Activated T-helper 1 cell treated with anti-CD3 and anti-CD28 coated beads, Interleukin-2, amount 50 U/mL, for 16 hours (primary cell): ENCODE measurements at places on chromosomes 4 and X.
A peak's percentile ranks its signal among the peaks of the same experiment; 100 is the strongest.

GRCh38 chr4:24091639-24092233 lies 201.9 kb upstream of the PPARGC1A start:
- no peak for DNase-seq

DNA sequence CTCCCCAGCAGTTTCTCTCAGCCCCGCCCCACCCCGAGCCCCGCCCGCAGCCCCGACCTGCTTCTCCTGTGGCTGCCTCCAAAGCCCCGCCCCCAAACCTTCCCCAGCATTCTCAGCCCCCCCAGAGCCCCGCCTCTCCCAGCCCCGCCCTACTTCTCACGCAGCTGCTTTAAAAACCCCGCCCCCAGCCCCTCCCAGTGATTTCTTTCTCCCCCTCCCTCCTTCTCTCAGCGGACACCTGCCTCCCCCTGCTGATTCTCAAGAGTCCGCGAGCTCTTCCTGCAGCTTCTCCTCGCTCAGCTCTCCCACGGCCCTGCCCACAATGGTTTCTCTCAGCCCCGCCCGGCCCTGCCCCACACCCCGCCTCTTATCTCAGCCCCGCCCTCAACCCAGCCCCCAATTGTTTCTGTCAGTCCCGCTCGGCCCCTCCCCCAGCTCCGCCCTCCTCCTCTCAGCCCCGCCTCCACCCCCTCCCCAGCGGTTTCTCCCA lies 636 bp upstream of the EOLA1 start:
- DNase-seq: peak; percentile 77

- no peak for DNase-seq
Measured at GRCh38 chrX:56800801-56801200, 71.8 kb downstream of the NBDY start.

DNA sequence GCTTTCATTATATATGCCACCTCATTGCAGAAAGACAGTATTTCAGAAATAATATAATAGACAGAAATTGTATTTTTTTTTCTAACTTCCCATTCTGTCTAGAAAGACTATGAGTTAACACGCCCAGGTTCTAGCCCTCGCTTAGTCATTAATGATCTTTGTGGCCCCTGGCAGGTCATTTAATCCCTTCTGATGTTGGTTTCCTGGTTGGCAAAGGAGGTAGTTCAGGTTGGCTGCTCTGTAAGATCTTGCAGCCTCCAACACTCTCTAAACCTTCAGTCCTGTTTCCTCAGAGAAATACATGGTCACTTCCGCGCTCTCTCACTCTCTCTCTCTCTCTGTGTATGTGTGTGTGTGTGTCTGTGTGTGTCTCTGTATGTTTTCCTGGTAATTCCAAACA lies 156.3 kb upstream of the NOCT start:
- DNase-seq: no peak

DNA sequence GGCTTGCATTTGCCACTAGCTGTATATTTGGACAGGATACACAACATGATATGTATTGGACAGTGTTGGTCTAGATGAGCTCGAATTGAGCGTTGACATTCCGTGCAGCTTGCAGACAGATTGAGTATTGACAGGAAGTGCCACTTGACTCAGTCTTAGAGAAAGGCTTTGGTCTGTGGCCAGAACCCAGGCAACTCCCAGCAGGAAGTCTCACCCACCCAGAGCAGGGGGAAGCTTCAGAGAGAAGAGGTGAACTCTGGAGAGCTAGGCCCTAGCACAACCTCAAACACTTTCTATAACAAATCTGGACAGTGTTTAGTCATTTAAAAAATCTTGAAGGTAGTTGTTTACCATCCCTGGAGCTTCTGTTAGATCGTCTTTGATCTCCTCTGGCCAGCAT lies 280.5 kb downstream of the FBXW7 start:
- peak; percentile 22 for DNase-seq

- no peak for DNase-seq
Measured at GRCh38 chr4:156665780-156666366, 305.7 kb downstream of the PDGFC start.

DNA sequence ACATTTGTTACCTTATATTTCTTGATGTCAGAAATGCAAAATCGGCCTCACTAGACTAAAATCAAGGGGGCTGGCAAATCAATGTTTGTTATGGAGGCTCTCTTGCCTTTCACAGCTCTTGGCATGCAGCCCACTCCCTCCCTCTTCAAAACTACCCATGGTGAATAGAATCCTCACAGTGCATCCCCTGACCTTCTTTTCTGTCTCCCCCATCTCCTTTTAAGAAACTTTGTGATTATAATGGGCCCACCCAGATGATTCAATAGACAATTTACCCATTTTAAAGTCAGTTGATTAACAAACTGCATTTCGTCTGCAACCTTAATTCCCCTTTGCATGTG lies 184.0 kb downstream of the PCDH7 start:
- no peak for DNase-seq

DNA sequence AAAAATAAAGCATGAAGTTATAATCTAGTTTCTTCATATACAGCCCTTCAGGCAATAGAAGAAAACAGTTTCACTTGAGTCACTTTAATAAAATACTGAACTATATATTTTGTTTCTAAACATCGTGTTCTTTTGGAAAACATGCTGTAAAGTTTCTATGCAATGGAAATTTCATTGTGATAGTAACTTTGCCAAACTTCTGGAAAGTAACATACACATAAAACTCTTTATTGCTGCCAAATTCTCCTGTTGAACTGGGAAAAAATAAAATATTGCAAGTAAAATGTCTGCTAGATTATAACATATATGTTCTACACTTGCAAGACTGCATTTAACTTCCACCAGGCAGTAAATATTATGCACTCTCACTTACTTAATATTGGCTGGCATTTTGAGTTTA lies 635.4 kb downstream of the SPRY1 start:
- DNase-seq: no peak

DNA sequence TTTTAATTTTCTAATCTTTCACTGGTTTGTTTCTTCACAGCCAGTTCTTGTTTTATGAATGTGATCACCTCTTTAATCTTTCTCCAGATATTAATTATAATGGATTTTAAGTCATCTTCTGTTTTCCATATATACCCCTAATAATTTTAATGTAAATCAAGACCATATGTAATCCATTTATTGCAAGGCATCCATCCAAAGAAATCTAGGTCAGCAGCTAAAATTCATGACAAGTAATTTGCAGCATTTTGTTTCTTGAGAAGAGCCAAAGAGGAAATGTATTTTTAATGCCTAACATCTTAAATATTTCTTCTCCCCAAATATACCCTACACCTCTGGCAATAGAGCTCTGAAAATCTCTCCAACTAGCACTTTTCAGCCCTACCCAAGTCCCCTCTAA lies 81.1 kb downstream of the SUPT20HL2 start:
- DNase-seq: no peak

GRCh38 chrX:12894074-12895030 lies 12.1 kb upstream of the TLR8 start:
- DNase-seq: no peak

- DNase-seq: no peak
Measured at GRCh38 chrX:23626651-23627050, 40.6 kb upstream of the PRDX4 start.

DNA sequence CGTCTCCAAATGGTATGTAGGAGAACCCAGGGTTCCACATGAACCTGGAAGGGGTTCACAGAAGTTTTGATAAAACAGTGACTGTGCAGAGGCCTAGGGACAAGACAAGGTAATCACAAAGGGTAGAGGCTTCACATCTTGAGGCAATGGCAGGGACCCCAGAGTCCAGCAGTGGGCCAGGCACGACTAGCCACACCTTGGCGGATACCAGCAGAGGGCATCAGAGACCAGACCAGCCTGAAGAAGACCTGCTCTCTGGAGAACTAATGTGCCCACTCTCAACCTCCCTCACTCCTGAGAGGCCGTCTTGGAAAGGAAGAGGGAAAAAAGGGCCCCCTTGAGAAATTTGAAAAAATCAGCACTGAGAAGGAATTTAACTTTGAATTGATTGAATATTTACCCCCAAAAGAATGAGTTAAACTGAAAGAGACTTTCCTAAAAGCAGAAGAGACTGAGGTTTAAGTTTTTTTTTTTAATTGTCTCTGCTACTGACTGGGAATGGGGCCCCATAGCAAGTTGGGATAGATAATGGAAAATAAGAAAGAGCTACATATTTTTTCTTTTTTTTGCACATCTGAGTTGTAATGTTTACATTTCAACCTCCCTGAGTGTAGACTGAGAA lies 243.8 kb upstream of the JADE1 start:
- no peak for DNase-seq

DNA sequence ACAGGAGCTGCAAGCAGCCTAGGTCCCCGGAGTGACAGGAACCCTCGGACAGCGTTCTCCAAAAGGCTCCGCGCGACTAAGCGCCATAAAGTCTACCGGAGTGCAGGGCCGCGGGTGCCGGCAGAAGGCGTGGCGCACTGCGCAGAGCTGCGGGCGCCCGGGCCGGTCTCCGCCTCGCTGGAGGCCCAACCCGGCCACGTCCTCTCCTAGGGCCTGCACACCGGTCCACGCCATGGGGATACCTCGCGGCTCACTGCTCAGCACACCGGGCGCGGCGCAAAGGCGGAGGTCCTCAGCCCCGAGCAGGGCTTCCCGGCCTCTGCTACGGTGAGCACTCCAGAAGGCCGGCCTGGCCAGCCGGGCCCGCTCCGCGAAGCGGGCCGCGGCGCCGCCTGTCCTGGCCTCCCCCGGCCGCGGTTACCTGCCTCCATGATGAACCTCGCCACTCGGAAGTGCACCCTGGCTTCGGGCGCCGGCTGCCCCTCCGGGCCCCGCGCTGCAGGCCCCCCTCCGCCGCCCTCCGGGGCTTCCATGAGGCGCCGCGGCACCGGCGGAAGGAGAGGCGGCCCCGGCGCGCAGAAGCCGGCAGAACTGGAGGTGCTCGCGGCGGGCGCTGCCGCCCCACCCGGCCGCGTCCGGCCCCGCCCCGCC lies at the start of gene CCNQ:
Gene CCNQ, minus strand, starts transcription at position 599 of the 651 bp plus-strand sequence. Its CDS starts 66 bp downstream, at position 533.
- no peak for DNase-seq

GRCh38 chrX:15721911-15722310 lies 16.2 kb upstream of the CA5B start:
- no peak for DNase-seq

GRCh38 chr4:140049024-140049848 lies 104.7 kb downstream of the MAML3 start:
- no peak for DNase-seq

- DNase-seq: no peak
Measured at GRCh38 chr4:7585768-7586167, 151.0 kb upstream of the PSAPL1 start.

DNA sequence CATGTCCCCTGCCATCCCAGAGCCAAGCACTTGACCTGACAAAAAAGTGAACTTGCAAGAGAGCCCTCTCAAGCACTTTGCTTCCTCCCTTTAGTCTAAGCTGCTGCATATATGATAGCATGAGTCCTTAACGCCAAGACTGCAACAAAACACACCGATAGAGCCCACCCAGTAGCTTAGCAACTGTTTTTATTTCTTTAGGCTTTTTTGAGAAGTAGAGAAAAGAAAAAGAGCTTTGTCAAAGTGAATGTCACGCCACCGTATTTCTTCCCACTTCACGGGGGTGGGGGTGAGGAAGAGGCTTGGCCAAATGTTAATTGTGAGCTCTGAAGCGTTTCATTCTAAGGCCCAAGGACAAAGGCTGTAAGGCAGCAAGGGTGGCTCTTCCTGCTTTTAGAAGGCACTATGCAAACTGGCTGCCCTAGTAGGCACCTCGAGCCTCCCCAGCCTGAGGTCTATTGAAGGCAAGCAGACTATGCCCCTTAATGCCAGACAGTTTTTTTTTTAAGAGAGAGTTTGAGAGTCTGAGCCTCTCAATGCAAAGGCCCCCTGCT lies 138.6 kb downstream of the HS6ST2 start:
- DNase-seq: no peak

- no peak for DNase-seq
Measured at GRCh38 chrX:100297728-100298127, 112.3 kb downstream of the PCDH19 start.

GRCh38 chrX:100895365-100896075 lies 21.4 kb upstream of the NOX1 start:
- no peak for DNase-seq

- DNase-seq: no peak
Measured at GRCh38 chr4:171430495-171430894, 382.7 kb upstream of the GALNTL6 start.

DNA sequence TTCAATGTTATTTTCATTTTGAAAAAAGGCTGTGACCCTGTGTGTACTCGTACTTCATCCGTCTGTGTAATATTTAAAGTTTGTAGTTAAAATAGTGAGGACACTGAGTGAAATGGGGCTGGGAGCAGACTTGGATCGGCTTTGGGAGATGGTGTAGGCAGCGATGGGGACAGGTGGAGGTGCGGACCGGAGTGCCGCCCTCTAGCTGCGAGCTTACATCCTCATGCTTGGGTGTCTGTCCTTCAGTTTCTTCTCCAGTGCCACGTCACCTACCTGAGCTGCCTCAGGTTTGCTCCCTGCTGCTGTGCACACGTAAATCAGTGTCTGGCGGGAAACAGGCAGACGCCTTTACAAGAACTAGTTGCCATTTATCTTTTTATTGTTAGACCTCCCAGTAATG lies 146.1 kb downstream of the GPR143 start:
- DNase-seq: no peak

- no peak for DNase-seq
Measured at GRCh38 chr4:109206620-109207019, 95.8 kb downstream of the COL25A1 start.

- no peak for DNase-seq
Measured at GRCh38 chr4:94365304-94365703, 22.7 kb upstream of the HPGDS start.

- DNase-seq: no peak
Measured at GRCh38 chr4:82755650-82756049, 42.9 kb downstream of the SCD5 start.

DNA sequence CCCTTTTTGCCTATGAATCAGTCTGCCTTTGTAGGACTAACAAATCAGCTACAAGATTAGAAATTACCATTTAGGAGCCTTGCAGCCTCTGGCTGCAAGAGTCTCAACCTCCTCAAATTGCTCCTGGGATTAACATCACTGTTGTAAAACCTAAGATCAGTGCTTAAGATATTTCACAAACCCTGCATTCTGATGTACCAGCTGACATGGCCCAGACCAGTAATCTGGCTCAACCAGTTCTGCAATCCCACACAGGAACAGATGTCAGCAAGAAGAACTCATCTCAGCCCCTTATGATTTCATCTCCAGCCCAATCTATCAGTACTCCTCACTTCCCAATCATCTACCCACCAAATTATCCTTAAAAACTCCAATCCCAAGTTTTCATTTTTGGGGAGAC lies 32.5 kb upstream of the AADAT start:
- DNase-seq: no peak

DNA sequence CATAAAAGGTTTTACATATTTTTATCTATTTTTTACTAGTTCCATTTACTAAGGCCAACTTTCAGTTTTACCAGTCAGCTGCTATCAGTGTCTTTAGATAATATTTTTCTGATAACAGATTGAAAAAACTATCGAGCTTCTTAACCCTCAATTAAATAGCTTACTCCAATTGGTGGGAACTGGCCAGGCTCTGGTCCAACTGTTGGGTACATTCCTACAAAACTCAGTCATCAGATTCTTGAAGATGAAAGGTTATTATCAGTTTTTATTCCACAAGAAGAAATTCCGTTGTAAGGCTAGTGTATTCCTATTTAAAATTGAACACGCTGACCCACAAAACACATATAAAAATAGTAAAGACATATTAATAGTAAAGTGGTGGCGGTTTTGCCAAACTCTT lies 346.2 kb downstream of the MAPK10 start:
- no peak for DNase-seq
